ENCODE measurements at places on chromosomes 2 and 18. TPM values are rescaled to one million over a fixed set of nuclear protein-coding genes. Genes with fewer than 3 reads are reported as not detected.

DNA sequence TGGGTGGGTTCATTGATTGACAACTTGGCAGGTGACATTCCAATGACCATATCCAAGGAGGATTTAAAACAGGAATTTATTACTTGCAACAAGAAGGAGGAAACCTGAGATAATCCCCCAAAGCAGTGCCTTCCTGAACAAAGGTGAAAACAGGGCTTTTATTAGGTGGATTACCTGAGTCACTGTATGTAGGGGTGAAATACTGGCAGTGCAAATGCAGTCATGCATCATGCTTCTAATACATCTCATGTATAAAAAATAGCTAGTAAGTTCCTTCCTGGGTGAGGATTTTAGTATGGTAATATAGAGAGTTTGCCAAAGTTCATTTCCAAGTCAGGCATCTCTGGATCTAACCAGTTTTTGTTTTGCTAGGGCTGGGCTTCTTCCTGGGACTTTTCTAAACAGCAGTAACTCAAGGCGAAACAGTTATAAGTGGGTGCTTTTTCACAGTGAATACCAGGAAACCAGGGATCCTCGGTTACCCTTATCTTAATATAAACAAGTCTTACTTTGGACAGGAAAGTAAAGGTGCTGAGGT is 583.4 kb upstream of the LRRTM1 start:
- no peak for DNase-seq

- DNase-seq, result no peak
These were observed 42.4 kb upstream of the MTIF2 start for GRCh38 chr2:55311444-55311870.

GRCh38 chr2:150271952-150272802 is 215.3 kb downstream of the RND3 start:
- DNase-seq, result no peak

DNA sequence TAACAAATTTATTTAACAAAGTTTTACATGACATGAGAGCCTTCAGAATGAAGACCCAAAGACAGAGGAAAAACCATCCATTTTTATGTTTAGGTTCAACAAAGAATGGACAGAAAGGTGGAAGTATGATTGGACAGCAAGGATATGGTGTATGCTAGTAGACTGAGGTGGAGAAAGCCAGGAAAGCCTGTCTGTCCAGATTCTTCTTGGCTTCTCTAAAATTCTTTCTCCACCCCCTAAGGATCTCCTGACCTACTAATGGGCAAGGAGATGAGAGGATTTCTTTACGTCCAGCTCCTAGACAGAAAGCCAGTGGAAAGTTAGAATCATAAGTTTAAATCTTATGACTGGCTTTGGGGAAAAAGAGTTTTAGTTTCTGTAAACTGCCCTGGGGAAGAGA is 3.0 kb downstream of the ATIC start:
- no peak for DNase-seq

DNA sequence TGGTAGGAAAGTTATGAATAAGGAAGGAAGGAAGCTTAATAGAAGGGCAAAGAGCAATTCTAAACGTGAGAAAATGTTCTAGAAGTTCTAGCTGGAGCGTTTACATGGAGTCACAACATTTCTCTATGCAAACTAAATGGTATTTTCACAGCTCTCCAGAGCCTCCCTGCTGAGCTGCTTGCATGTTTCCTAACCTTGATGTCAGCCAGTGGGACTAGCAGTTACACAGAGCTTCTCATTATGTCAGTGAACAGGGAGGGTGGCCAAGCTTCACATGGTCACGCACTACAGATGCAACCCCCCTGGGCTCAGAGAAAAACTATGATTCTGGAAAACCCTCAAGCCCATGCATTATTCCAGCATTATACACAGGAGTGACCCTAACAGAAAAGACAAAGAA is 153.4 kb upstream of the CCDC150 start:
- no peak for DNase-seq

DNA sequence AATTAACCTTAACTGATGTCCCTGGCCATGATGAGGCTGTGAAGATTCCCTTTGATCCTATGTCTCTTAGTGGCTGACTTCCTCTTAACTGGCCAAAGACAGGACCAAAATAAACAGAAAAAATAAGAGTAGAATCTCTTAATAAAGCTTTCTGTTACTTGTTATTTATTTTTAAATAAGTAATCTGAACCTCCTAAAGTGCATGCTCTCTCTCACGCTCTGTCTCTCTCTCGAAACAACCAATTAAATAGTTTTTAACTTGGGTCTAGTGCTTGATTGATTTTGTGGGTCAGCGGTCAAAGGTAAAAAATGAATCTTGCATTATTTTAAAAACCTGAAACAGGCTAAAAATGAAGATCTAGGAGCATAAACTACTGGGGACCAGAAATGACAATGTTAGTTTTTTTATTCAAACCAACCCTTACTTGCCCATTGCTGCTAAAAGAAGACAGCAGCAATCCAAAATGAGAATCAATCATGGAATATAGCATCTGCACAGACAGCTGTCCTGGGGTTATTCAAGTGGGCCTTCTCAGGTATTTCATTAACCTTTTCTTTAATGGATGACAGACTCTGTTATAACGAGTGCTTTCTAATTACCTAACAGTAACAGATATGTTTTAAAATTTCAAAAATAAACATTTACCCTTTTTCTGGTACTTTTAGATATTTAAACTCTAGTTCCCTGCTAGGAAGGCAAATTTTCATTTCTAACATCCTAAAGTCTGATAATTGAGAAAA is 11.2 kb downstream of the GAREM1 start:
- DNase-seq, result no peak

DNA sequence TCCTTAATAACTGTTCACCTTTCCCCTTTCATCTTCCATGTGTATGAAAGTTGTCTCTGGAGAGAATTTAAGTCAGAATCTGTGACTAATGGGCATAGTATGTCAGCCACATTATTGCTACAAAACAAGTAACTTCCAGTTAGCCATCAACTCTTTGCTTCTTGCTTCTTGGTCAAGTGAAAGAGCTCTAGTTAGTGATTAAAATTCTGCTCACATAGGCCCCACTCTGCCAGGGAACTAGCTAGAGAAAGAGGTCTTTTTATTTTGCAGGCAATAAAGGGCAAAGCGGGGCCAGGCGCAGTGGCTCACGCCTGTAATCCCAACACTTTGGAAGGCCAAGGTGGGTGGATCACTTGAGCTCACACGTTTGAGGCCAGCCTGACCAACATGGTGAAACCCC is 64.6 kb downstream of the COLEC12 start:
- no peak for DNase-seq

DNA sequence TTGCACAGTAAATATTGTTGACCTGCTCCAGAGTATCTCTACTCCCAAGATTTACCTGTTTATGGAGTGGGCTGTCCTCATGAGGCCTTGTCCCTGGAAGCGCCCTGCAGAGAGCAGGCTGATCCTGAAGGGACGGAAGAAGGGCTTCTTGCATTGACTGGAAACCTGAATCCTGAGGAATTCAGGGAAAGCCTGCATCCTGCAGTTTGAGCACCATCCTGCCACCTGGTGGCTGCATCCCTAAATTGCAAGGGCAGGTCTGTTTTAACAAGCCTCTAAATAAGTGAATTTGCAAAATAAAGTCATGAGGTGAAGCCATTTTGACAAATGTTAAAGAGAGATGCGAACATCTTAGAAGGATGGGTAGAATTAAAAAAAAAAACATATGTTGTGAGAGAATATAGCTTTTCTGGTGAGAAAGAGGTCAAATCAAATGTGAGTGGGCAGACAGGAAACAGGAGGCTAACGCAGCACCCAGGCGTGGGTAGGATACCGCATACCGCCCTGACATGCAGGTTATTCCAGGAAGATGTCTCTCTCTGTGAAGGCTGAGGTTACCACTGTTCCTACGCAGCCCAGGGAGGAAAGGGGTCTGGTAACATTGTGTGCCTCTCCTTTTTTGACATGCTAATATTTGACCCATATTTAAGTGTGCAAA is 754.9 kb downstream of the RNF144A start:
- no peak for DNase-seq

- DNase-seq, result no peak
These were observed 20.6 kb upstream of the NDUFV2 start for GRCh38 chr18:9081940-9082339.

DNA sequence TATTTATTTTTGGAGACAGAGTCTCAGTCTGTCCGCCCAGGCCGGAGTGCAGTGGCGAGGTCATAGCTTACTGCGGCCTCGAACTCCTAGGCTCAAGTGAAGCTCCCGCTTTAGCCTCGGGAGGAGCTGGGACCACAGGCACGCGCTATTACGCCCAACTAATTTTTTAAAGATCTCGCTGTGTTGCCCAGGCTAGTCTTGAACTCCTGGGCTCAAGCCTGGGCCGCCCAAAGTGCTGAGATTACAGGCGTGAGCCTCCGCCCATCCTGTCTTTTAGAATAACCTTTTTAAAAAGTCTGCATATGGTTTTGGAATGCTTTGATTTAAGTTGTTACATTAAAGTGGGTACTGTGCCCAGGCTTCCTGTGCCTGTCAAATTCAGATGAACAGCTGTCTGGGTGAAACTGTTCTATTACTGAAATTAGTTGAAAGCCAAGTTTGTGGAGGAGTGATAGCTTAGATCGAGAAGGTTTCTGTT is 944 bp downstream of the RAB3GAP1 start:
- DNase-seq, result peak; percentile 25

PLEK gene
- 7.8 TPM for total RNA-seq

- DNase-seq, result no peak
These were observed 17.8 kb downstream of the OTOF start for GRCh38 chr2:26459991-26460612.

GRCh38 chr2:64112016-64112415 is 32.2 kb downstream of the PELI1 start:
- DNase-seq, result no peak

SERPINB8 gene
- 37.8 TPM for total RNA-seq

GRCh38 chr2:65999796-66000195 is 435.1 kb upstream of the MEIS1 start:
- no peak for DNase-seq

DNA sequence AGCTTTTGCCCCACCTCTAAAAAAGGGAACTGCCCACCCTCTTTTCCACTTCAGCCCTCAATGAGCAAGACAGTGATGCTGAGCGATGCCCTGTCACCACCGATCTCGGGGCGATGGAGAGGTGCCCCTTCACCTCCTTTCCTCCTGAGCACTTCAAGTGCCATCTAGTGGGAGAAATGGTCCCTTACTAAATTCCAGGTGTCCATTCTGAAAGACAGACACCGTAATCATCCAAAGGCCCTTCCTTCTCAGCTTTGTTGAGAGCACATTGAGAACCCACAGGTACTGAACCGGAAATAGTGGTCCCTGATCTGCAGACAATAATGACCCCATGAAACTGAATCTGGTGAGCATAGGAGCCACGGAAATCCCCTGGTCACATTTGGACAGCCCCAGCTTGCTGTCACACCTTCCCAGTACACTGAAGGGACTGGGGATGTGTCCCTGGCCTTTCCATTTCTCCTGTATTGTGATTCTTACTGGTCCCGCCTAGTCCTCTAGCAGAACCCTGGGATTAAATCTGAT is 38.5 kb downstream of the KCTD18 start:
- DNase-seq, result no peak

DNA sequence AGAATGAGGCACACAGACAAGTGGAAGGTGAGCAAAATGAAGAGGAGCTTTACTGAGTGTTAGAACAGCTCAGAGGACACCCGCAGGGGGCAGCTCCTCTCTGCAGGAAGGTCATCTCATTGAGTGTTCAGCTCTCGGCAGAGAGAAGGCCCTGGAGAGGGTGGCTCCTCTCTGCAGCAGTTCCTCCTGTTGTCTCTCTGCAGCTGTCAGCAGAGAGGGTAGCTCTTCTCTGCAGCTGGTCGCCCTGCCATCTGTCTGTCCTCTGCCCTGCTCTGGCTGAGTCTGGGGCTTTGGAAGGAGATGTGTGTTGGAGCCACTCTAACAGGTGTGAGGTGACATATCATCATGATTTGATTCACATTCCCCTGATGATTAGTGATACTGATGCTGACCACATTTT is 6.8 kb upstream of the SNTG2 start:
- DNase-seq, result no peak

DNA sequence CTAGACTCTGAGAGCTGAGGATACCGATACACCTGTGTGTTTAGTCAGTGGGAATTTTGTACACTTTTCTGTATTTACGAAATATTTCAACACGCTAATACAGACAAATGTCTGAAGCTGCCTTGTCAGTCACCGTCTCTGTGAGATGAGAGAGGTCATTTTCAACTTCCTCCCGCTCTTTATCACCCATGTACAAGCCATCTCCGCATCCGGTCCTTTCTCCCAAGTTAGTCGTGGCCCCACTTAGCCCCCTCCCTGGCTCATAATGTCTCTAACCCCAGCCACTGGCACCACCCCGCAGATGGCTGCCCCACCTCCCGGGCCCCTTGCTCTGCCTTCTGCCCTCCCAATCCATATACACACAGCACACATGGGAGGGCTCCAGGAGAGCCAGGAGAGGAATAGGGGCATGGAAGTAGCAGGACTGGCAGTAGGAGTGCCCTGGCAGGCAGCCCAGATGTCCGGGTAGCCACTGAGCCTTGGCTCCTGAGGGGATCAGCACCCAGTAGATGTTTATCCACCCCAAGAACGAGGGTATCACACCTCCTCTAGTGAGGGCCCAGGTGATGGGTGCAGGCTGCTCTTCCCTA is 2.0 kb upstream of the RUFY4 start:
- DNase-seq, result no peak

DNA sequence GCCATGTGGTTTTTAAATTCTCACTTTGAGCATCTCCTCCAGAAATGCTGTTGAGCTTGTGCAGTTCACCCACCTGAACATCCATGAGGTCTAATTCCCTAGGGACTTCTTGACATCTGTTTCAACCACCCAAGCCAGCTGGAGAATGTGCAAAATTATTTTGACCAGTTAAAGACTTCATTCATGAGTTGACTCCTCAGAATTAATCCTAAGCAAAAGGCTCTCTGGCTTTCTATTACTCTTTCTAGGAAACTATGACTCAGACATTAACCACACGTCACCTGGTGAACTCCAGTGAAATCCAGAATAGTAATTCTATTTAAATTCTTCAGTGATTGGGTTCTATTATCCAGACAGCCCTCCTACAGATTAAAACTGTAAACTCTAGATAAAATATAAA is 247.5 kb downstream of the NBAS start:
- no peak for DNase-seq

TMEM247 gene
- total RNA-seq, result not detected

- no peak for DNase-seq
These were observed 31.2 kb upstream of the ALKAL2 start for GRCh38 chr2:319059-319600.

DNA sequence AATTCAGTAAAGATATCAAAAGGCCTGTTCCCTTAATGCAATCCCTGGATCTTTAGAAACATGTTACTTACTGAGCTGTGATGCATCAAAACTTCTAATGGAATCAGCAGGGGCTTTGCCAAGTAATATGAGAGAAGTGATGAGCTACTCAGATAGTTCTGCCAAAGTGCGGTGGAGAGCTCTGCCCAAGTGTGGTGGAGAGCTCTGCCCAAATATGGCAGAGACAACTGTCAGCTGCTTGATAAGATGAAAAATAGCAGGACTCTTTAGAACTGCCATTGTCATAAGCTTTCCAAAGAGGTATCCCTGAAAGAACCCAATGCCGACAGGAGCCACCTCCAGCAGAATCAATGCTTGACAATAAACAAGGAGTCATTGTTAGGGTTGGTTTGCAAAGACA is 167.9 kb upstream of the SLC39A10 start:
- no peak for DNase-seq

All from left colon (tissue), 2 donors.